ENCODE measurements at places on chromosomes 4 and X.

GRCh38 chr4:60249784-60250183, 950.3 kb upstream of the ADGRL3 start:
- no peak for DNase-seq

- peak; percentile 86 for DNase-seq
These were observed 39.6 kb downstream of the CLCN3 start for GRCh38 chr4:169659716-169660670.

DNA sequence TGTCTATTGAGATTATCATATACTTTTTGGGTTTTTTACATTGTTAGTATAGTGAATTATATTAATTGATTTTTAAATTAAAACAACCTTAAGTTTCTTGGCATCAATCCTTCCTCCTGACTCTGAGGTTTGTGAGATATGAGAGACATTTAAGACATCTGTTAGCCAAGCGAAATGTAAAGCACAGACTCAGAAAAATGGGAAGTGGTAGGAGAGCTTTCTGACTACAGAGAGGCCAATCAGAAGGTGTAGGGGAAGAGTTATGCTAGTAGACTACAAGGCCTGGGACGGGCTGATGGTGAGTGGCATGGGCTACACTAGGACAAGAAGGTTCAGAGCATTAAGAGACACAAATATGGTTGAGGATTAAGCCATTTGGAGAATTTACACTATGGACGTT, 255.4 kb downstream of the PRDM5 start:
- DNase-seq = no peak

GRCh38 chr4:106898621-106899230, 137.4 kb downstream of the DKK2 start:
- peak; percentile 29 for DNase-seq

DNA sequence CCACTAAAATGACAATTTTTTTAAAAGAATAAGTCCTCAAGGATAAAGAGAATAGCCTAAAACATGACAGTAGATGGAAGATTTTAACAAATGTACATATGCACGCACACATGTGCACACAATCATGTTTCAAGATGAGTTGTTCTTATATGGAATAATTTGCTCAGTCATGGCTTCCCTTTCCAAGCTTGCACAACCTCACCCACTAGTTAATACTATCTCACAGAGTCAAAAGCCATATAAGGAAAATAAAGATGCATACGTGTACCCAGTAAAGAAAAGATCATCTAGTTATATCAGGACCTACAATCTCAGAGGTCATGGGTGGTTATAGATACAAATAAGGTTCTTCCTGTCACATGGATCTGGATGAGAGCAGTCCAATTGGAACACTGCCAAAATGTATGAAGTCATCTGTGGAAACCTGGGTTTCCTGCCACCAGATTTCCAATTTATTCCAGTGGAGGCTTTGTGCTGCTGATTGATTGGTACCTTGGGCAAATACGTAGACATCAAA, 56.1 kb downstream of the FAM13A start:
- peak; percentile 8 for DNase-seq

GRCh38 chrX:44937606-44938005, 64.6 kb downstream of the KDM6A start:
- DNase-seq = no peak

DNA sequence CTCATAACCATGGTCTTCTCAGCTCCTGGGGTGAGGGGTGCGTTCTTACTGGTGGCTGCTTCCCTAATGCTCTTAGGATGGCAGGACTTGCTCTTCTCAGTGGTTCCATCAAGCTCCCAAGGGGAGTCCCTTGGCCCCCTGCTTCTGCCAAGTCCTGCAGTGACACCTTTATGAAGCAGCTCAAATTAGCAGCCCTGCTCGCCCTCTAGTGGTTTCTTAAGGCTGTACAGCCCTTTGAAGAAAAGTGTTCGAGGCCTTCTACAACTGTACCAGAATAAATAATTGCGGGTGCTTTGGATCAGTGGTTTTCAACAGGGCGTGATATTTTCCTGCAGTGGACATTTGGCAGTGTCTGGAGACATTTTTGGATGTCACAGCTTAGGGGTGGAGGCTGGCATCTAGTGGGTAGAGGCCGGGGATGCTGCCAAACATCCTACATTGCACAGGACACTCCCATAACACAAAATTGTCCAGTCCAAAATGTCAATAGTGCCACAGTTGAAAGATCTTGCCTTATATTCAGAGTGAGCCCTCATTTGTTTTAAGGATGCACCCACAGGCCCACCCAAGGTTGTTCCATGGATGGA, 204.7 kb upstream of the S100G start:
- DNase-seq = peak; percentile 38

GRCh38 chr4:125044886-125045285, 269.9 kb upstream of the FAT4 start:
- DNase-seq = no peak

DNA sequence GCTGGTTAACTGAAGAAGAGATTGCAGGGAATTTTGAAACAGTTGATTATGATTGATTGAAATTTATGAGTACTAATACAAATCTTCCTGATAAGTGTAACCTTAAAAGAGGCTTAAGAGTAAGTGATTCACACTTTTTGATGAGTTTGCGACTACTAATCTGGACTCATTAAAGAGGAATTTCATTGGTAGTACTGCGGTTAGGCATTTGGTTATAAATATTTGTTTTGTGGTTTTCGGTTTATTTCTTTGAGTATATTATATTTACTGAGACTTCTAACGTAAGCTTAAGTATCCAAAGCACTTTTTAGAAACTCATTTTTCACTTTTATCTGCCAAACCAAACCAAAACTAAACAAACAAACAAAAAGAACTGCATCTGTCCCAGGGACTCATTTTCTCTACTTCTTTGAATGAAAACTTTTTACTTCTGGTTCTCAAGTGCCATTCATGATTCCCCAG, 20.7 kb downstream of the SLIT2 start:
- DNase-seq = no peak

GRCh38 chr4:185128272-185129119, 14.6 kb upstream of the SLC25A4 start:
- peak; percentile 16 for DNase-seq

GRCh38 chr4:118772767-118773428, 63.0 kb downstream of the SEC24D start:
- no peak for DNase-seq

- no peak for DNase-seq
These were observed 90.5 kb upstream of the PRPS2 start for GRCh38 chrX:12700745-12701144.

DNA sequence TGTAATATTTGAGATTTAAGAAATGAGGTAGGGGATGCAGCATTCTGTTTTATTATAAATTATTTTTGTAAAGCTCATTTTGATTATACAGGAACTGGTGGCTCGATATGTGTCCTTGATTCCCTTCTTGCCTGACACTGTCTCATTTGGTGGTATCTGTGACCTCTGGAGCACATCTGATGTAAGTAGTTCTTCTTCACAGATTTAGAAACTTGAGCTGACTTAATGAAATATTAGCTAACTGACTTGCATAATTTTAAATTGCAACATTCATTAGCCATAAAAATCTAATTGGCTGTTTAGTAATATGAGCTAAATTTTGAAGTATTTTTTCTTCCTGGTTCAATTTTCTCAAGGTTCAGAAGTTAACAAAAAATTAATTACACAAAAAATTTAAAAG, 69.1 kb downstream of the FBXL5 start:
- no peak for DNase-seq

- no peak for DNase-seq
These were observed 32.7 kb upstream of the CASK start for GRCh38 chrX:41956027-41956426.

DNA sequence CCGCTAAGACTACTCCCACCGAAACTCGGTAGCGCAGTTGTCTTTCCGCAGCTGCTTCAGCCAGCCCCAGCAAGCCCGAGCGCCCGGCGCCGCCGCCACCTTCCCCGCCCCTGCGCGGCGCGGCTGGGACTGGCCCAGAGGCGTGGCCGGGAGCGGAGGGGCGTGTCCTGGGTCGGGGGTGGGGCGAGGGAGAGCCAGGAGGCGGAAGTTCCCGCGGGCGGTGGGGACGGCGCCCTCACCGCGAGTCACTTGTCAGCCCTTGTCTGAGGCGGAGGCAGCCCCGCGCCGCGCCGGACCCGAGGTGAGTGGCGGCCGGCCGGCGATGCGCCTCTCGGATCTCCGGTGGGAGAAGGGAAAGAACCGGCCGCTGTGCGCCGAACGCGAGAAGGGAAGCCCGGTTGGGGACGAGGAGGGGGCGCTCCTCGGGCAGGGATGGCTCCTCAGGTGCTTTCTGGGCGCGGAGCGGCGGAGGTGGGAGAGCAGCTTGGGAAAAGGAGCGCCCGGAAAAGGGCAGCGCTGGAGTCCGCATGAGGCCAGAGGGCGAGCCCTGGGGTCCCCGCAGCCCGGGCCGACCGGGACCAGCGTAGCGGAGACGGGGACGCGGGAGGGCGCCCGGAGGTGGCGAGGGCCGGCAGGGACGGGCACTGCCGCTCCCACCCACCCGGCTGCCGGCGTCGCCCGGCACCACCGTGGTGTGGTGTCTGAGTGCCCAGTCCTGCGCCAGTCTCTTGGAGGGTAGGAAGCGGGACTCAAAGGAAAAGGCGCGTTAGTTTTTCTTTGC, at the start of gene PDLIM5:
Gene PDLIM5 (plus strand): TSS at position 248 of the 781 bp plus-strand sequence. CDS start 3,347 bp downstream, outside the sequence.
- DNase-seq = peak; percentile 89

DNA sequence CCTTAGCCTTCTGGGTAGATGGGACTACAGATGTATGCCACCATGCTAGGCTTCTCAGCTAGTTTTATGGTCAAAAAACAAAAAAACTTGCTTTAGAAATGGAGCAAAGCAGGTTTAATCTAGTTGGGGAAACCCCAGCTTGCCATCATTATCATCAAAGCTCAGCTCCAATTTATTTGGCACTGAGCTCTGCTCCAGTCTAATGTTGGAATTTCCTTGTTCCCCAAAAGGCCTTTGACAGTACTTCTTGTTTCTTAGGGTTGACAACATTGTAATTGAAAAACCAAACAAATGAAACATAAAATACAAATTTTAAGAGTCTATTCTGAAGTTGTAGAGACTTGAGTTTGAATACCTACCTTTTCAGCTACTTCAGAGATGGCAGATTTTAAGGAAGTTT, 48.0 kb downstream of the MRPL1 start:
- DNase-seq = no peak

- no peak for DNase-seq
These were observed 10.2 kb upstream of the GRIA3 start for GRCh38 chrX:123173833-123174232.

GRCh38 chr4:24143741-24144140, 253.9 kb upstream of the PPARGC1A start:
- no peak for DNase-seq

DNA sequence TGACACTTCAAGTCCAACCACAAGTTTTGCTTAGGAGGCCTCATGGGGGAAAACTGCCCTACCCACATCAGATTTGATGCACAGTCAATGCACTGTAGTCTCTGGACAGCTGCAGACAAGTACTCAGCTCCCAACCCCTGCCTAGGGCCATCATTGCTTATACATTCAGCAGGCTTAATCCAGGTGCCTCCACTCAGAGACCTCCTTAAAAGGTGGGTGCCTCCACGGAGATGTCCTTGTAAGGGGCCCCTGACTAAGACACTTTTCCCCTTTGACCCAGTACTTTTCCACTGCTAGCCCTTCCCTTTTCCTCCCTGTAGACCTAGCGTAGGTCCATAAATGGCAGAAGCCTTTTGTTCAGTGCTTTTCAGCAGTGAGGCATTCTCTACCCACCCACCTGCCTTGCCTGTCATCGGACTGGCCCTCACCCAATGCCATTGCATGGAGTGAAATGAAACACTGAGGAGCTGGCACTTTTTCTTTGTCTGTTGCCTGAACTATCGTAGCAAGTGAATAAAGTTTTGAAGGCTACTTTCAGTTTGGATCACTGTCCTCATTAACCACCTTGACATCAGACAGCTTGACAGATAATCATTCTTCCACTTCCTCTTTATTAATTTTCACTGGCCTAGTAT, 23.8 kb upstream of the PLK4 start:
- DNase-seq = peak; percentile 13

GRCh38 chr4:137543198-137543597, 10.9 kb upstream of the PCDH18 start:
- no peak for DNase-seq

All from SJSA1 (cell line).